ENCODE measurements at places on chromosomes 1 and 21.

- no peak for DNase-seq
These were observed 33.7 kb downstream of the AADACL4 start for GRCh38 chr1:12677565-12677964.

GRCh38 chr21:16620786-16621320, 891.1 kb downstream of the USP25 start:
- DNase-seq: no peak

DNA sequence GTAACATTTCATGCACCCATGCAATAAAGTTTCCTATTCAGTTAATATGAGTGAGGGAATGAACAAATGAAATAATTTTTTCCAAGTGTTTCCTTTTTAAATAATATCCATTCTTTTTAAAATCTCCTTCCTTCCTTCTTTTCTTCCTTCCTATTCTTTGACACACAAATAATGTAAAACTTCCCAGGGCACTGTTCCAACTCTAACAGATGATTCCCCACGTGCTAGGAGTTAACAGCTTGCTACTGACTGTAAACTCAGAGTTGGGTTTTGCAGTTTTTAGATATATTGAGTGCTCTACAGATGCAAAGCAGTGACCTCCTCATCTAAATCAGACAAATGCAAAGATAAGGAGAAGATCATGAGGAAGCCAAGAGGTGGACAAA, 54.0 kb upstream of the POU2F1 start:
- no peak for DNase-seq

GRCh38 chr1:165129568-165130164, 226.8 kb downstream of the LMX1A start:
- peak; percentile 82 for DNase-seq

GRCh38 chr1:187819086-187819485, 990.3 kb downstream of the PLA2G4A start:
- DNase-seq: no peak
